ENCODE measurements at places on chromosomes 4 and X.

DNA sequence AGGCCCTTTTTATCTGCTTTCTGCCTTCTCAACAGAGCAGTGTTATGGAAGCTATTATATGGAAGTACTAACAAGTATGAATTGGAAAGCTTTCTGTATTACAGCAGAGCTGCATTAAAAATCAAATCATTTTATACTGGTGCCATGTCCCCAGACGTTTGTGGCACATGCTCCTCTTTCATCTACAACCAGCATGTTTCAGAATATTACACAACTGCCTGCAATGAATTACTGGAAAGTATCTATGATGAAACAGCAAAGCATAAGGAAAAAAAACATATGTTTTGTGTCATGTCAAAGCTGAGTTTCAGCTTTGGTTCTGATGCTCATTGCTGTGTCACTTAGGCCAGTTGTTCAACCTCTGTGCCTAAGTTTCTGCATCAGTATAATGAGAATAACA is 576.8 kb downstream of the GBA3 start:
- DNase-seq = no peak

GRCh38 chr4:5815641-5816040 is 77.2 kb downstream of the CRMP1 start:
- no peak for DNase-seq

- no peak for DNase-seq
These were observed 4.4 kb upstream of the C4orf36 start for GRCh38 chr4:86896596-86896995.

DNA sequence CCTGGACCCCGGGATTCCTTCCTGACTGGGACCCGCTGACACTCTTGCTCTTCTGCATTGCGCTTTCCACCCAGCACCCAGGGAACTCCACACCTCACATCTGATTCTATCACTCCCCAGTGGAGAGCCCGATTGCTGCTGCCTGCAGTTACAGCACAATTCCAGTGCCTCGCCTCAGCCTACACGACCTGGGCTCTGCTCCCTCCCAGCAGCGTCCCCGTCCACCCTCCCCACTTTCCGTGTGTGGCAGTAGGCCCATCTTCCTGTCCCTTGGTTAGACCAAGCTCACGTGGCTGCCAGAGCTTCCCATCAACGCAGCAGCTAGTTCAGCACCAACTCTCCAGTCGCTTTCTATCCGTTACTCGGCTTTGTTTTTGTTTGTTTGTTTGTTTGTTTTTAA is 66.6 kb upstream of the SORBS2 start:
- DNase-seq = no peak

DNA sequence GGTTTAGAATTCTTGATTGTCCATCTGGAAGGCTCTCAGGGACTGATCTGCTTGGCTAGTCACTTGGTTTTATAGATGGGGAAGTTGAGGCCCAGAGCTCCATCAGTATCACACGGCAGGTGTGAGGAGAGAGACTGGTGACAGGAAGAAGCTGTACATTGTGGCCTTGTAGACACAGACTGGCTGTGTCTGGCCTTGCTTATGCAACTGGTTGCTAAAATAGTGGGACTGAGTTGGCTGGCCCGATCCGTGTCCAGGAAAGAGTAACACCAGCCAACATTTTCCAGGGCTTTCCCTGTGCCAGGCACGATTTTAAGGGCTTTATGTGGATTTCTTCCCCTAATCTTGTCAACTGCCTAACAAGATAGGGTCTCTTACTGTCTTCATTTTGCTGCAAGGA is 2.8 kb downstream of the TBC1D14 start:
- no peak for DNase-seq

DNA sequence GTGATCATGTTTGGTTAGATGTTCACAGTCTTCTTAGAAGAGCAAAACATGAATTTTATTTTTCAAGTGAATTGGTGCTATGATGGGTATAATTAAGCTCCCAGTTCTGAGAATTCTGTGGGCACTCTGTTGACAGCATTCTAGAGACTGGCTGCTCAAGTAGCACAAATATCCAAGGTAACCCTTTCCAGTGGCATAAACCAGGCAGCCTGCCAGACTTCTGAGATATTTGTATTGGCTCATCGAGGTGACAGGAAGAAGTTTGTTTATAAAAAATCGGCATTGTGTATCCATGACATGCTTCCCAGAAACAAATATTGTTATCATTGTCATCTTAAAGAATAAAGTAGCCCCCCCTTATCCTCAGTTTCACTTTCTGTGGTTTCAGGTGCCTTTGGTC is 28.3 kb downstream of the LANCL3 start:
- no peak for DNase-seq

- DNase-seq = no peak
These were observed 72.2 kb upstream of the ATP6AP2 start for GRCh38 chrX:40508560-40508959.

DNA sequence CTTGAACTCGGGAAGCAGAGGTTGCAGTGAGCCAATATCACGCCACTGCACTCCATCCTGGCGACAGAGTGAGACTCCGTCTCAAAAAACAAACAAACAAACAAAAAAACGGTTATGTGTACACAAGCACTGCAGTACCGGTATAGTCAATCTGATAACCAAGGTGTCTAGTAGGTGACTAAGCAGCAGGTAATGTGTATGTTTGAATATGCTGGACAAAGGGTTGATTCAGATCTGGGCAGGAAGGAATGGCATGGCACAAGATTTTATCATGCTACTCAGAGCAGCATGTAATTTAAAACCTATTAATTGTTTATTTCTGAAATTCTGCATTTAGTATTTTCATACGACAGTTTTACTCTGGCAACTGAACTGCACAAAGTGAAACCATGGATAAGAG is 41.7 kb downstream of the MAGEC1 start:
- no peak for DNase-seq

- DNase-seq = no peak
These were observed 1.4 kb upstream of the SEC24B start for GRCh38 chr4:109432203-109432602.

- no peak for DNase-seq
These were observed 37.9 kb upstream of the SCRG1 start for GRCh38 chr4:173436771-173437265.

GRCh38 chr4:1008840-1009541 is 2.4 kb upstream of the FGFRL1 start:
- no peak for DNase-seq

DNA sequence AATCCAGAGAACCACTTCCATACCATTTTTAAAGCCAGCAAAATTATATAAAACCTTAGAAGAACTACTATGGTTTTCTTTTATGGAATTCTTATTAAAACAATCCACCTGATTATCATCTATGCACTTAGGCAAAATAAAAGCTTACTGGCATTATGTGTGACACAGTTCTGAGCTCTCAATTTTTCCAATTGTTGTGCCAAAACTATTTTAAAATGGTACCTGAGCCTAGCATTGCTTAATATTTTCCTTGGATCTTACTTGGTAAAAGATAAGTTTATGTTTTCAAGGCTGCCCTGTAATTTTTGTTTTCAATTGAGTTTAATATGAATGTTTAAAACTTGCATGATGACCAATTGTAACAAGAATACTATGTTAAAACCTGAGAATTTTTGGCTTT is 201.3 kb downstream of the MAD2L1 start:
- DNase-seq = no peak

GRCh38 chr4:42570221-42570620 is 86.7 kb downstream of the ATP8A1 start:
- no peak for DNase-seq

DNA sequence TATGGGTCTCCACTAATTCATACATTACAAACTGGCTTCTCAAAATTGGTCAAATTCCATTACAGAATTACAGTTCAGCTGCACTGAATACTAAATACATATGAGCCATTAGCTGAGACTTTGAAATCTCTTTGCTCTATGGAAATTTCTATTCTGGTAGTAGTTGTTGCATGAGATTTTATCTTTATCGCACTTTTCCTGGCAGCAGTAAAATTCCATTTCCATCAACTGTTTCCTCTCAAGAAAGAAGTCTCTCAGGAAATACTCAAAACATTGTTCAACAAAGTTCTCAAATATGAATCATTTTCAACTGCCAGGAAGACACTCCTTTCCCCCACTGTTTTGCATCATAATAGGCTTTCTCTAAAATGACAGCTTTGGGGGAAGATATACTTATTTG is 51.3 kb downstream of the ATP11C start:
- no peak for DNase-seq

DNA sequence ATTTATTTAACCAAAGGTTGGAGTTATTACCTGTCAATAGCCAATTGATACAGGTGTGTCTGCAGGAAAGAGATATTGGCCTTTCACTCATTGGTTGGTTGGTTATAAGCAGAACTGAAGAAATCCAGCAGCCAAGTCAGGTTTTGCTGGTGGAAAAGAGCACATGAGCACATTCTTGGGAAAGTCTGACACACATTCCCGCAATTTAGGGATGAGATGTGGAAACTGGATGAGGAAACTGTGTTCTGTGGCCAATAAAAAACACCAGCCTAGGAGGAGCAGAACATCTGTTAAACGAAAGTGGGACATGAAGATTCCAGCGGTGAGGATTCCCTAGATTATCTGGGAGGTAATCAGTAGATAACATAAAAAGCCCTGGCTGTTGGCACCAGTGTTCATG is 567.4 kb upstream of the CPEB2 start:
- DNase-seq = no peak

DNA sequence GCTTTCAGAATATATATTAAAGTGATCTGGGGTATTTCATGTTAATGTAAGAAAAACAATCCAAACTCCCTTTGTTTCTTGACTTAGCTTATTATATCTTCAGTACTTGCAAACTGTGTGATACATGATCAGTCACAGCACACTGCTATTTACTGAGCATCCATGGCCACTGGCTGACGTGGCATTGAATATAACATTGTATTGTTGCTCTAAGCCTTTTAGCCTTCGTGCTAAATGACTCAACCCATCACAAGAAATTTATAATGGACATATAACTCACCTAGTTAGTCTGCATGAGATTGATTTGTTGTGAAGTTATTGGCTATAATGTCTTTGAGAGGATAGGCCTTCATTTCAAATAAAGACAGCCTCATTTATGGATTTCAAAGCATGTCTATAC is 642.6 kb downstream of the IL1RAPL1 start:
- no peak for DNase-seq

GRCh38 chr4:159899596-159899995 is 796.7 kb downstream of the RAPGEF2 start:
- no peak for DNase-seq

- DNase-seq = no peak
These were observed 133.7 kb upstream of the CPXCR1 start for GRCh38 chrX:88613338-88613737.

- no peak for DNase-seq
These were observed 24.2 kb downstream of the CNKSR2 start for GRCh38 chrX:21398426-21398825.

DNA sequence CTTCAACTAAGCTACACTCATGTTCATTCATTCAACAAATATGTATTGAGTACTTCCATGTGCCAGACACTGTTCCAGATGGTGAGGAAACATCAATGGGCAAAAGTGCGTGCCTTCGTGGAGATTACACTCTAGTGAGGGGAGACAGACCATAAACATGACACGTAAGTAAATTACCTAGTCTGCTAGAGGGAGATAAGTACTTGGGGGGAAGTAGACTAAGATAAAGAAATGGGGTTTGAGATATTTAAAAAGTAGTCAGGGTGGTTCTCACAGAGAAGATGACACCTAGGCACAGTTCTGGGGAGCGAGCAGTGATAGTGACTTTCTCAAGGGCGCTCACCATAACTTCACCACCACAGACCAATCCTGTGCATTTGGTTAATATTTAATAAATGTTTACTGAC is 11.7 kb downstream of the JCHAIN start:
- DNase-seq = no peak

DNA sequence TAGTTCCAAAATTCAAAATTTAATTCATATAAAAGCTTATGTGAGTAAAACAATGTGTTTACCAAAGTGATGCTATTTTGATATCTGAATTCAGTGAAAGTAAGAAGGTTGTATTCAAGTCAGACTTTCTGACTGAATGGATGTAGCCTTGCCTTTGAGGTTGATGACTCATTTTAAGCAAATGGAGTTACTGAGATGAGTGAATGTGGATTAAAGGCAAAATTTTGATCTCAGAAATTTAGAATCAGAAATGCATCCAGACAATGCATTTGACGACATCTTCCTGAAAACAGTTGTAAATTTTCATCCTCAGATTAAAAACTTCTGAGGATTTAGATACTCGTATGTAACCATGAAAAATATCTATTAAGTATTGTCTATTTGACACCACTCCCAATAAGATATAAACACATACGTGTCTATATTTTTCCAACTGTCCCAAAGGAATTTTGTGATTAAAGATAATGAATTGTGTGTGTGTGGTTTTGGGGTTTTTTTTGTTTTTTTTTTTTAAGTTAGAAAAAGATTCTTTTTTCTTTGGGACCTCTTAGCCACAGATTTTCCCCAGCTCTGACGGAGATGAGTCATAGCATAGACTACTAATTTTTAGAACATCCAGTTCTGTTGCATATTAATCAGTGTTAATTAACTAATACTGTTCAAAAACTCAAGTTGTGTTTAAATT is 34.4 kb downstream of the NFKB1 start:
- DNase-seq = no peak

DNA sequence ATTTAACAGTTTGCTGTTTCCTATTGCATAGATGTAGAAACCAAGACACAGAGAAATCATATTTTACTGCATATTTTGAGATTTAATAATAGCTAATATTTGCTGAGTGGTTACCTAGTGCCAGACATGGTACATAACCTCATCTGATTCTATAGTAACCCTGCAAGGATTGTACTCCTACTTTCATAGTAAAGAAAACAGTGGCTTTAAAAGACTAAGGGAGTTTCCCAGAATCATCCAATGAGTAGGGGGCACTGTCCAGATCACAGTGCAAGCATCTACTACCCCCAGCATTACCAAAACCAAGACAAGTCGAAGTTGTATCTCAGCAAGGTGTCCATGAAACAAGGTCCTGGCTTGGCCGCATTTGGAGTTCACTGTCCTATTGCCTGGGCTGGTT is 224.5 kb upstream of the TENM3 start:
- no peak for DNase-seq

GRCh38 chrX:97517763-97518162 is 634.1 kb downstream of the RPA4 start:
- DNase-seq = no peak

- DNase-seq = no peak
These were observed 12.6 kb downstream of the ELF4 start for GRCh38 chrX:130097507-130098209.

DNA sequence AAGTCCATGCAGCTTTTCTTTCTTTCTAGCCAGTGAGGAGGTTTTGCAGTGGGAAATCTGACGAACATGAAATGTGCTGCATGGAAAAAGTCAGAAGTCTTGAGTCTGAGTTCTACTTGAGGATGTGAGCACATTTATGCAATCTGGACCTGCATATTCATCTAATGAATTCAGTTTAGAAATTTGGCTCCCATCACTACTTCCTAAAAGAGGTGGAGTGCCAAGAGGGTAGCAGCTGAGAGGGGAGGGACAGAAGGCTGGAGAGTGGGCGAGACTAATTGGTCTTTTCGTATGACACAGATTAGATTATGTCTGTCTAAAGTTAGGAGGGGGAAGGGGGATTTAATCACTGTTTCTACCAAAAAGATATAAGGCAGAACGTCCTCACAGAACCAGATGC is 535.9 kb downstream of the IQCM start:
- no peak for DNase-seq

Data from cortex of kidney (tissue), 1 donor.